ENCODE measurements at places on chromosomes 2 and 18. TPM values are rescaled to one million over a fixed set of nuclear protein-coding genes. Genes with fewer than 3 reads are reported as not detected.
A peak's percentile ranks its signal among the peaks of the same experiment; 100 is the strongest.

KIF3C gene
- 20.6 TPM for total RNA-seq

DNA sequence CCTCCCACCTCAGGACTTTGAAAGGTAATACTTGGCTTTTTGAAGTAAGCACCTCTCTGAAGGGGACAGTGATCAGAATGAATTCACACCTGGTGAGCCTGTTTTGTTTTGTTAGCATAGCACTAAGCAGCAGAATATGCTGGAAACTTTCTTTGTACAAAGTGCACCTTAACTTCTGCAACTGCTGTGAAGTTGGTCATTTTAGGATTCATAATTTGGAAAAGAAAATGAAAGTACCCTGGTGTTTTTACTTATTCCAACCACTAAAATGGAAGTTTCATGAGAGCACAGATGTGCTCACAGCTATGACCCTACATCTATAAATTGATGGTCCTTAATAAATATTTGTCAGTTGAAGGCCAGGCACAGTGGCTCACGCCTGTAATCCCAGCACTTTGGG is 257.8 kb upstream of the STON1 start:
- DNase-seq = no peak

DNA sequence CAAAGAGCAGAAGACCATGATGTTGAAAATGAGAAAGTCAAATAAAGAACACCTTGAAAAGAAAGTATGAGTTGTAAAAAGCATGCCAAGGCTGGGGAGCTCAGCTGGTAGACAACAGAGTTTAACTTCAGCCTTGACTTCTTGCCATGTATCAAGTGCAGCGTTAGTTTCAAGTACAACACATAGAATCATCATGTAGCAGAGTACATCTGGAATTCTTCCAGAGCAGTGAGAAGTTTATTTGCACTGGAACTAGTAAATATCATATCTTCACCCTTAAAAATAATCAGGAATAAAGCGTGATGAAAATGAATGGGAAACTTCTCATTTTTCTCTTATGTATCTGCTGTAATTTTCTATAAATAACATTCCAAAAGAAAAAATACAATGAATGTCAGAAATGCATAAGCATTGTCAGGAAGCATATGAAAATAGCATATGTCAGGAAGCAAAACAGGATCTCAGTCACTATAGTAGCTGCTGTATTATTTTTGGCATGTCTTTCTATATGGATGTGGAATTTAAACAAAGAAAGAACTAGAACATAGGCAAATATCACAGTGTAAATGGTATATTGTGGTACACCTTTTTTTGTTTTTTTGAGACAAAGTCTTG is 10.1 kb upstream of the SULT1C4 start:
- DNase-seq = no peak

- DNase-seq = no peak
Measured at GRCh38 chr18:10060841-10061240, 147.0 kb downstream of the VAPA start.

- DNase-seq = peak; percentile 96
Measured at GRCh38 chr18:26617151-26617554, 68.8 kb upstream of the KCTD1 start.

DNA sequence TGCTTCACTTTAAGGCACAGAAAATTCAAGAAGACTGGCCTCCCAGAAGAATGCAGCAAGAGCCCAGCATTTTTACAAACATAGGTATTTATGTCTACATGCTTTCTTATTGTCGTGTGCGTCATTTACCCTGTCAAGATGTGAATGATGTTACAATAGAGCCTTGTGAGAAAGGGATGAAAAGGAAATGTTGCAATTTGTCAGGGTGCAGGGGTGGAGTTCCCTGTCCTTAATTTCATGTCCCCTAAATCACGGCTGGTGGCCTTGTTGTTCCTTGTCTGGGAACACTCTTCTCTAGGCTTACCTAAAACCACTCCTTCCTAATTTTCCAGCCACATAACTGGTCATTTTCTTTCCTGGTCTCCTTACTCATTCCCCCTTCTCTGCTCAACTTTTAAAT is 194.2 kb downstream of the TXNL1 start:
- no peak for DNase-seq

DNA sequence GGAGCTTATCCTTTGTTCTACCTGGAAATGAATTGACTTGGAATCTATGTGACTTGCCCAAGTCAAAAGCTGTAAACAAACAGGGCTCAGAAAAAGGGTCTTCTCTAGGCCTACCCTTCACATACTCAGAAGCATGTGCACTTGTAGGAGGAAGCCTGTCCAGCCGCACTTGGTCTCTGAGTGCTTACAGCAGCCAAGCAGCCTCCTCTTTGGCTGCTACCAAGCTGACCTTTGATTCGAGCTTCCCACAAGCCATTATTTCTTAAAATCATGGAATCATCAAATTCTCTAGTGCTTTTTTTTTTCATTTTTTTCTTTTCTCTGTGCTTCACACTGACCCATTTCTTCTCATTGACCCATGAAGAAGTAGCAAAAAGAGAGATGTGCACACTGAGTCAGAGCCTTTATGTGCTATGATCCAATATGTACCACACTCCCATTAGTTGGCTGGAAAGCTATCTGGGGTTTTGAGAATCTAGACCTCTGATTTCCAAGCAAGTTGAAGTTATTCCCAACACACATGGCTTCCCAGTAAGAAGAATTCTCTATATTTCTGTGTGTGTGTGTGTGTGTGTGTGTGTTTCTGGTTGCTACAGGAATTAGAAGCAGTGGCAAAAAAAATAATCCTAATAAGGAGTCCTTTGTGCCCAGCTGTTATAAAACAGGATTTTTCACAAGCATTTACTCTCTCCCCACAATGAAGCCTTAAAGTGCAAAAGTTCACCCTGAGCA is 550.3 kb upstream of the TNP1 start:
- no peak for DNase-seq

RND3 gene
- 61.3 TPM for total RNA-seq

POTEJ gene
- not detected for total RNA-seq

DNA sequence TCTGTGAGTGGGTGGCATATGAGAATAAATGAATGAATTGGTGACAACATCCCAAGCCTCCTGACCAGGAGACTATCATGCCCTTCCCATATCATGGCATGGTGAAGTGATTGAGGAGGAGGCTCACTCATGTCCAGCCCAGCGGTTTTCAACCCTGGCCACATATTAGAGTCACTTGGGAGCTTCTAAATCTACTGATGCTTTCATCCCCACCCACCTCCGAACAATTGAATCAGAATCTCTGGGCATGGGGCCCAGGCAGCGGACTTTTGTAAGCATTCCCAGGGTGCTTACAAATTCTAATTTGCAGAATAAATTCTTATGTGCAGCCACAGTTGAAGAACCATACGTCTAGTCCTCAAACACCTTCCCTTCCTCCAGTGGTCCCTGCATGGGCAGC is 81.7 kb upstream of the SEC11C start:
- DNase-seq = no peak

DNA sequence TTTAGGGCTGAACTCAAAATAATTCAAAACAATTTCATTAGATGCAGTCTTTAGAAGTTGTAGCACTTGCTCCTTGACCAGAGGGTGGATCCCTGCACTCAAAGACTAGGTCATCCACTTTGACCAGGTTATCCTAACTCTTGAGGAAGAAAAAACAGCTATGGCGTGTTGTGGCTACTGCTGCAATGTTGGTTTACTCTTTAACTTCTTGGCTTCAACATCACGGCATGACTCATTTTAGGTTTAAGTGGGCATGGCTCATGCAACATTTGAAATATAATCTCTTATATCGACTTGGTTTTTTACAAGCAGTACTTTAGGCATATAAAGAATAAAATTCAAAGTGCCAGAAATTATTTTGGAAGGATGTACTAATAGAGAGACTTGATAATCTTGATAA is 35.4 kb downstream of the ANKRD29 start:
- DNase-seq = peak; percentile 58

- DNase-seq = no peak
Measured at GRCh38 chr2:45269149-45269793, 260.0 kb upstream of the SIX2 start.

DNA sequence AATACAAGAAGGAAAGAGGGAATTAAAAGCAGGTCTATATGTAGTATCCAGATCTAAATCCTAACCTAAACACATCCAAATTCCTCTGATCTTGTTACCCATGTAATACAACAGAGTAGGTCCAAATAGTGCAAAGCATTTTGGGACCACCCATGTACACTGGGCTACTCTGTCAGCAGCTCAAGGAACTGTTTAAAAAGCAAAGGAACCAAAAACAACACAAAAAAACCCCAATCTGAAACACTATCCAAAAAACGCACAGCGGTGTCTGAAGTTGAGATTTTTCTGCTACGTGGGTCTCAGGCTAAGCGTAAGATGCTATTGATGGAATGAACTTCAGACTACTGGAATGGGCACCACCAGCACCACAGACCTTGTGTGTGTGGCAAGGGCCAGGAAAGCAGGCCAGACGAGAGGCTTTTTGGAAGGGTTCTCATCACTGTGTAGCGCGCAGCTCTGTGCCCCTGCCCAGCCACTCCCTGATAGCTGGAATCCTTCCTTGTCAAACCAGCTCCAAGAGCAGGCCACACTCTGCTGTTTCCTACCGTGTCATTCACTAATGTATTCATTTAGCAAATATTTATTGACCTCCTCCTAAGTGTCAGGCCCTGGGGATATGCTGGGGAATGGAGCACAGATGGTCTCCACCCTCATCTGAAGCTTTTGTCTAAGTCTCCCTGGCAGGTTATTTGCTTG is 101.4 kb downstream of the COLEC12 start:
- no peak for DNase-seq

GRCh38 chr2:197198890-197199289 is 111.7 kb downstream of the ANKRD44 start:
- no peak for DNase-seq

GRCh38 chr18:65235966-65236624 is 514.7 kb upstream of the CDH7 start:
- DNase-seq = peak; percentile 58

DNA sequence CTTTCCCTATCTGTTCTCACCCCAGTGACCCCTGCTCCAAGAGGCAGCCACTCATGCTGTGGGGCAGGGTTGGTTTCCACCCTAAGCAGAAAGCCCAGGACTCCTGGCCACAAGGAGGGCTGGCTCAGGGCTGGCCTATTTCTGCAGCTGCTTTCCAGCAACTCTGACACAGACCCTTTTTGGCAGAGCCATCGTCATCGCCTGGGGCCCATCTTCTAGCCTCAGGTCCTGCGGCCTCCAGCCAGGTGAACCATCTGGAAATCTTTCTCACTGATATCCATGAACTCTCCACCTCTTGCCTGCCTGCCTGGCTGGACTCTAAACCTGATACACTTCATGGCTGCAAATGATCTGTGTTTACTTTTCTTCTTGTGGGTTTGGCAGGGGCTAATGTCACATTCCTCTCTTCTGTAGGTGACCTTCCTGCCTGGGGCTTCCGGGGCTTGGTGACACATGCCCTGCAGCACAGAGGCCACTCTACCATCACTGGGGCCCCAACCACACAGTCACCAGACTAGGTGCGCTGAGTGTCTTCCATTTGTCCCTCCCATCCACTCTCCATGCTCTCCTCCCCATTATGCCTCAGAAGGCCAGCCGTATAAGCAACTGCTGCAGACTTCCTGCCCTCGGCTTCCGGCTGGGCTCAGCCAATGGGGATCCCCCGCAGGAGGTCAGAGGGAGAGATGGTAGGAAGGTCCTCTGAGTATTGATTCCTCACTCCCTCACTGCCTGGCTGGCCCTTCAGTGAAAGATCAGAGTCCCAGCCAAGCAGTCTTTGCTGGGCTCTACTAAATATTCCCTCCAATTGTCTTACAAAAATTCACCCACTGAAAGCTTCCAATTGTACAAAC is 9.7 kb upstream of the COPS8 start:
- no peak for DNase-seq

ERICH2 gene
- 2.5 TPM for total RNA-seq

GRCh38 chr2:186912979-186913378 is 64.0 kb upstream of the ZSWIM2 start:
- no peak for DNase-seq

GRCh38 chr18:27121108-27121507 is 64.0 kb downstream of the CHST9 start:
- DNase-seq = peak; percentile 50

GRCh38 chr2:9724565-9724964 is 93.8 kb upstream of the YWHAQ start:
- DNase-seq = no peak

- no peak for DNase-seq
Measured at GRCh38 chr18:73824671-73825070, 323.0 kb downstream of the FBXO15 start.

EVA1A gene
- 30.0 TPM for total RNA-seq

CHST9 gene
- not detected for total RNA-seq

DNA sequence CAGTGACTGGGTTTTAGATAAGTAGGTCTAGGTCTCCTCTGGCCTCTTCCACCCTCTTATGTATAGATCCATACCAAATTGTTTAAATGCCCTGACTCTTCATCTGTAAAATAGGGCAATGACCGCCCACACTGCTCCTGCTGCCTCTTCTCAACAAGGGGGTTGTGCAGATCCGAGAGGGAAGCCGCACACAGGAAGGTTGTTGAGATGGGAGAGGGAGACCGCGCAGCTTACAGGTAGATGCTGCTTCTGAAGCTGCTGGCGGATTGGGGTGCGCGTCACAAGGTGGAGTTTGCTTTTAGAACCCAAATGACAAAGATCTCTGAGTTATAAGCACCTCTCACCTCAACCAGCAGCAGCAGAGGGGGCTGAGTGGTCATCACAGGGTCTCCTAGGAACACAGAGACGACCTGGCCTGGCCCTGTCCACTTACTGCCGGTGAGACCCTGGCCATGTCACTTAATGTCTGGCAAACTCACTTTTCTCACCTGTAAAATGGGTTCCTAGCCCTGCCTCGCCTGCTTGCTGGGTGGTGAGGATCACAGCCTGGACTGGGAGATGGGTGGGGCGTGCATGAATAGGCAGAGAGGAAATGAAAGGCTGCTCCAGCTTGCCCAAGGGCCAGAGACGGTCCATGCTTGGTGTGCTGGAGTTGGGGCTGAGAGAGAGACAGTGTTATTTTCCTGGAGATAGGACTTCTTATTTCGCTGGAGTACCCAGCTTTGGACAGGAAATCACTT is 251.3 kb downstream of the EIPR1 start:
- DNase-seq = no peak

Data from foreskin keratinocyte (primary cell).